ENCODE measurements at places on chromosomes 6 and 20.
A peak's percentile ranks its signal among the peaks of the same experiment; 100 is the strongest.

DNA sequence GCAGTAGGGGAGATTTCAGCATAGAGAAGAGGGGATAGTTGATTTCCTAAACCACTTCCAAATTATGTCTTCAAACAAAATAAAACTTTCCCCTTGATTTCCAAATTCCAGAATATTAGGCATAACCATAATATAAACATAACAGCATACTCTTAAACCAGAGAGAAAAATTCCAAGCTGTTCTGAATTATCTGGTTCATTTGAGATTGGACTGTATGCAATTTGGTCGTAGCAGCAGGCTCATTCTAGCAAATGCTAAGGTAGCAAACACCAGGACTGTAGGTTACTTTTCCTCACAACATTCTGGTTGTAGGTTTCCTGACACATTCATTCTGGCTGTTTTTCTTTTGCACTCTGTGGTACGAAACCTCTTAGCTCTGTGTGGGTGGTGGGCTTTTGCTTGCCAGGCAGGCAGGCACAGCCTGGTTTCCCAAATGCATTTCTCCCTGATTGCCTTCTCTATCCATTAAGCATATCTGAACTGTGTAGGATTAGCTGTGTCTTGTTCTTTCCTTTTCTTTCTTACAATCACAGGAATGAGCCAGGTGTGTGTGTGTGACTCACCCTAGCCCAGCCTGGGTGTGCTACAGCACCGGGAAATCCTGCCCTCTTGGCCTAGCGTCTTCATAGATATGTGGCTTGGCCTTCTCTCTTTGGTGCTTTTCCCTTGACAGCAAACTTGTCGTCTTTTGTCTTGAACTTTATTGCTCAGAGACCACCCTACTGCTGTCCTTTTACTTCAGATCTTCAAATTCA is 77.1 kb downstream of the JARID2 start:
- no peak for DNase-seq

DNA sequence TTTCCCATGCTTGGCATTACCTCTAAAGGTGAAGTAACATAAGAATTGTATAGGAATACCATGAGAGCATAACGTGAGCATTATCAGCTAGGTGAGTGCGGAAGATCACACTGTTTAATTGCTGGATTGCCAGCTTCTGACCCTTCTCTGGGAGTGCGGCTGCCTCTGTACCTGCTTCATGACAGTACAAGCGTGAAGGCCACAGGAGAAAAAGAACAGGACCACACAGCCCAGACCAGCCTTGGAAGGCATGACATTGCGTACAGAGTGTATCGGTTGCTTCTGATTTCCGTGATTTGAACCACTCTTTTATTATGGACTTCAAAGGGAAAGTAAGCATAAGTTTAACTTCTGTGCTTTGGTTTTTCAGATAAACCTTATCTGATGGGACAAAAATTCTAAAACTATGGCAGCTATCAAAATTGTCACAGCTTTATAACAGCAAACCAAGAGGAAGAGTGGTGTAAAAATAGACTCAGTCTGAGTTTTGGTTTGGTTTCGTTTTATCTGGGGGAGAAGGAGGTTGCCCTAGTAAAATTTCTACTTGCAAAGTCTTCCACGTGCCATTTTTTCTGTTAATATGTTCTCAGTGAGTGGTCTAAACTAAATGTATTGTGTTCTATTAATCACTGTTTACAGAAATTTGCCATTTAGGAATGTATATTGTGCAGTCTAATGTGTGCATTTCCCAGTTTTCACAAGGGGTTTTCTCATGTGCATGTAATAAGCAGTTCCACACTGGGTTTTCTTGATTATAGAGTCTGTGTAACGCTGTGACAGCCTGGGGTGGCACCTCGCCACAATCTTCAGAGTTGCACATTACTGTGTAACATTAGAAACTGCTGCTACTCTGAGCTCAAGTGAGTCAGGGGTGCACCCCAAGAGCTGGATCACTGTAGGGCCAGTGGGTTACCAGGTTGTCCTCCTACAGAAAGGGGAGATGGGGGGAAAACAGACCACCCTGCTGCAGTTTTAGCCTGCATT is 97.3 kb downstream of the RPP40 start:
- no peak for DNase-seq

GRCh38 chr6:85416049-85416448 is 33.8 kb upstream of the NT5E start:
- no peak for DNase-seq

DNA sequence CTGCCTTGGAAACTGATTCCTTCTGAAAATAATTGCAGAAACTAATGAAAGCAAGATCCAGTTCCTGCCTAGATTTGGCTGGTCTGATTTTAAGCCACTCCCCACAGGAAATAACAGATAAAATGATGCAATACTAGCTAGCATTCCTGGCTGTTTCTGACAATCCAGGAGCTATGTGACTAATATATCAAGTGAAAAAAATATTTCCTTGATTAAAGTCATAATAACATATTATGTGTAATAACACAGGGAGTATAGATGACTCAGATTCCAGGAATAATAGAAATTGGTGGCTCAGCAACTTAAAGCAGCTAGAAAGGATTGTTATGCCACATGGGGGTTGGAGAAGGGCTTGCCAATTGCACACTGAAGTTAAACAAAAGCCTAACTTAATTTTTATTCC is 182.7 kb upstream of the SALL4 start:
- DNase-seq: no peak

DNA sequence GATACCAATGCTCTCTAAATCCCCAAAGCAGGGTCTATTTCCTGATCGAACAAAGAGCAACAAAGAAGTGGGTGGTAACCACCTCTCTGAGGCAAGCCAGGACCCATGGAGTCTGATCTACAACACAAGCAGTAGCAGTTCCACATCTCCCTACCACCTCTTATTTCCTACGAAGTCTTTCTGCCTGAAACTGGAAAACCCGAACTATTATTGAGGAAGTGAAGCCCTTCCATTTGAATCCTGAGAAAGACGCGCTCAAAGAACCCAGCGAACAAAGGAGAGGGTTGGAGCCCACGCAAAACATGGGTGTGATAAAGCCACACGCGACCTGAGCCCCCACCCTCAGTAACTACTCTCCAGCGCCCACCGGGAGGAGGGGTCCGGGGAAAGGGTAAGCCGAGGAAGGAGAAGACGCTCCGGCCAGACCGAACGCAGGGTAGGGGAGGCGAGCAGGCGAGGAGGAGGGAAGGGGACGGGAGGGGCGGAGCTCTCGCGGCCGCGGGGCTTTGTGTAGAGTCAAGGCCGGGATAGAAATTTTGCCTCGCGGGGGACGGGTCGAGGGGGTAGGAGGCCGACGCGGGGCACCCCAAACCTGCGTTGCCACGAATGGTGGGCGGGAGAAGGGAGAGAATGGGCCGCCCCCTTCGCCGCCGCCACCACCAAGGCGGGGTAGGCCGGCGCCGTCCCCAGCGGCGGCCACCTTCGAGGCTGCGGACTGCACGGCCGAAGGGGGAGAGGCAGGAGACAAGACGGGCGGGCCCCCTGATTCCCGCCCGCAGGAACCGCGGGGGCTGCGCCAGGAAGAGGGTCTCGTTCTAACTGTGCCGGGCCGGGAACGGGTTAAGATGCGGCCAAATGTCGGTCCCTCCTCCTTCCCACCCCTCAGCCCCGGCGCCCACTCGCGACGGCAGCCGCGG is 802 bp downstream of the HDAC2 start:
- peak; percentile 27 for DNase-seq

DNA sequence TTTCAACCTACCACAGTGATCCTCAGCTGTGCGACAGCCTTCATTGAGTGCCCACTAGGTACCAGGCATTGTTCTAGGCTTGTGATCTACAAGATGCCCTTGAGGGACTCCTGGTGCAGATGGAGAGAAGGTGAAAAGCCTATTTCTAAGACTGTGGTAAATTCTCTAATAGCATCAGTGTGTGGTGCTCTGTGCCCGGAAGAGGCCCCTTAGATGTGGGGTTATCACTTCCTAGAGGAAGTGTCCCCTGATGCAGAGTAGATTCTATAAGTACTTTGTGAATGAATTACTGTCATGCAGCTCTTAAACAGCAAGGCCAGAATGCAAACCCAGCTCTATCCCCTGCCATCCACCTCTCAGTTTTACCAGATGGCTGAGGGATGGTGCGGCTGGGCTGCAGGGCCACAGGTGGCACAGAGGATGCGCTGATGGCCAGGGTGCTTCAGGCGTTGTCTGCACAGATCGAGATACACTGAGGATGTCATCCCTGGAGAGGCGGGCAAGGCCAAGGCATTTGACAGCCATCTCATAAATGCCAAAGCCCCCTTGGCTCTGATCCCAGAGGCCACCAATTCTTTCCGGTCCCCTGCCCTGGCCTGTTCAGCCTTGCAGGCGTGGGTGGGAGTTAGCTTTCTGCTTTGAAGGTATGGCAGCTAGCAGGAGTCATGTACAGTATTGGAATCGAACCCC is 96.7 kb downstream of the TOX2 start:
- DNase-seq: no peak

DNA sequence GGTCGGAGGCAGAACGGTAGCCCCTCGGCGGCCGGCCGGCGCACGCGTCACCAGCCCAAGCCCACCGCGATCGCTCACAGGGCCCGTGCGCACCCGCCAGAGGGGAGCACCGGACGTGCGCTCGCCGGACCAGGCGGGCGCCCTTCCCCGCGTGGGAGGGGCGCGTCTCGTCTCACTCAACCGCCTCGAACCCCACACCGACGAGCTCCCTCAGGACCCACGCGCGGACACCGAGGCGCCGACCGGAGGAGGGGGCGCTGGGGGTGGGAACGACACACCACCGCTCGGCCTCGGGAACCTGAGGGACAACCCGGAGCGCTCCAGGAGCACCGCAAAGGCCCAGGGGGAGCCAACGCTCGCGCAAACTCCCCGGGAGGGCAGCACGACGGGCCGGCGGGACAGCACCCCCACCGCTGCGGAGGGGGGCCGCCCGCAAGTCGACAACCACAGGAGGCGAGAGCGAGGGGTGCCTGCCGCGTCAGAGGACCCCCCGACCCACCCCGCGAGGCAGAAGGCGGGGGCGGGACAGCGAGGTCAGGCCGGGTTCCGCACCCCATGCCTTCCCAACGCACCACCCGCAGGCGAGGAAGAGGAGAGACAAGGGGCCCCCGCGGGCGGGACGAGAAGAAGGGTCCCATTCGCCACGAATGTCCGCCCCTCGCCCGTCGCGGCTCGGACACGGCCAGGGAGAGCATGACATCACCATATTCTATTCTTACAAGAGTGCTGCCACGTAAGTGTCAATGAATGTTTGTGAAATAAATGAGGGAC is 512.7 kb upstream of the ZNF337 start:
- DNase-seq: peak; percentile 8

DNA sequence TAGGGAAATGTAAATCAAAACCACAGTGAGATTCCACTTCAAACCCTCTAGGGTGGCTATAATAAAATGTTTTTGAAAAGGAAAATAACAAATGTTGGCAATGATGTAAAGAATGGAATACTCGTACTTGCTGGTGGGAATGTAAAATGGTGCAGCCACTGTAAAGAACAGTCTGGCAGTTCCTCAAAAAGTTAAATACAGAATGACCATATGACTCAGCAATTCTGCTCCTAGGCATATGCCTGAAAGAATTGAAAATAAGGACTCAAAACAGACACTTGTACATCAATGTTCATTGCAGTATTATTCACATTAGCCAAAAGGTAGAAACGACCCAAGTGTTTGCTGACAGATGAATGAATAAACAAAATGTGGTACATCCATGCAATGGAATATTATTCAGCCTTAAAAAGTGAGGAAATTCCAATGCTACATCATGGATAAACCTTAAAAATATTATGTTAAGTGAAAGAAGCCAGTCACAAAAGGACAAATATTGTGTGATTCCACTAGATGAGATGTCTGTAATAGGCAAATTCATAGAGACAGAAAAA is 10.2 kb upstream of the RNF114 start:
- no peak for DNase-seq

GRCh38 chr6:144478483-144478882 is 193.3 kb downstream of the UTRN start:
- no peak for DNase-seq

DNA sequence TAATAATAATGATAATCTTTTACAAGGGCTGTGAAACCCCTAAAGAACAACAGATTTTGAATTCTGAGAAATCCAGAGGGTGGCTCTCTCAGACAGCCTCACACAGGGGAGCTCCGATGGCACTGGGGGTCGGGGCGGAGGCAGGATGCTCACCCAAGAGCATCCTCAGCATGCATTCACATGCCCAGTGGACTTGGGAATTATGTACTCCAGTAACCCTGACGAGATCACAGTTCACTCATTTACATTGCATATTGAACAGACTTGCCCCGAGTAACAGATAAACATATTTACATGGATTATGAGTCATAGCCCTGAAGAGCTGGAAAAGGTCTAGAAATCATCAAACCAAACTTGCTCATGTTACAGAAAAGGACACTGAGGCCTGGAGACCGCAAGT is 482.7 kb upstream of the JARID2 start:
- no peak for DNase-seq

- no peak for DNase-seq
These were observed 122.2 kb upstream of the TNFAIP3 start for GRCh38 chr6:137744877-137745276.

- no peak for DNase-seq
These were observed 22.7 kb downstream of the PMEPA1 start for GRCh38 chr20:57686931-57687652.

GRCh38 chr20:57630061-57630460 is 9.8 kb upstream of the ZBP1 start:
- no peak for DNase-seq

DNA sequence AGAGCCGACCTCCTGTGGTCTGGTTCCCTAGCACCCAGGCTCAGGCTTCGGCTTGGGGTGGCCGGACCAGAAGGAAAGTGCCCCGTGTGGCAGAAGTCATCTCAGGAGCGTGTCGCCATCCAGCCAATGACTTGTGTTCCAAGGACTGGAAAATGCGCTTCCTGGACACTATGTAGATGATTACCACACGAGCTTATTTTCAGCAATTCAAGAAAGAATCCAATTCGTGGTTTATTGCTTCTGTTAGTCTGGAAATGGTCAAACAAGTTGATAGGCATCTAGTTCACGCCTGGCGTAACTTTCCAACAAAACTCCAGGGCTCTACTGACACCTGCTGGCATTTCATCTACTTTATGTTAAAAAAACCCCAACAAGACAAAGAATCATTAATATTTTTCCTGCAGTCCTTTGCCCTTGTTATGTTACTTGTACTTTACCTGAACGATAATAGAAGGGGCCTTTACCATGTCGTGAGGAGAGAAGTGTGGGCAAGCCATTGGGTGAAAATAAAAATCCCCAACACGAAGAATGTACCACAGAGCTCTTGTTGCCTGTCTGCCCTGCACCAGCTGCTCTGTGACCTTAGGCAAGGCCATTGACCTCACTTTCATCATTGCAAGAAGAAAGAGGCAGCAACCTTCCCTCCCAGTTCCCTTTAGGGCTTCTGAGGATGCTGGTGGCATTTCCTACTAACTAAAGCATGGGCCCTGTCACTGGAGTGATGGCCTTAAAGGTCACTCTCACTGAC is 154.7 kb upstream of the LAMP5 start:
- no peak for DNase-seq

GRCh38 chr6:144216668-144217218 is 66.4 kb downstream of the STX11 start:
- DNase-seq: no peak

- no peak for DNase-seq
These were observed 281.5 kb downstream of the TSHZ2 start for GRCh38 chr20:53253668-53254067.

- DNase-seq: peak; percentile 65
These were observed 19.0 kb downstream of the DLL1 start for GRCh38 chr6:170271771-170272314.

GRCh38 chr6:54614499-54615195 is 231.9 kb upstream of the FAM83B start:
- no peak for DNase-seq

- DNase-seq: no peak
These were observed 85.5 kb downstream of the ARHGAP18 start for GRCh38 chr6:129624488-129624887.

- DNase-seq: no peak
These were observed 51.5 kb downstream of the DHX35 start for GRCh38 chr20:39013662-39014109.
